ENCODE measurements at places on chromosomes 3 and 15.
A peak's percentile ranks its signal among the peaks of the same experiment; 100 is the strongest.

- DNase-seq, result no peak
Observed at GRCh38 chr15:100761290-100761935, 118.2 kb upstream of the ALDH1A3 start.

GRCh38 chr3:25246913-25247312 lies 181.2 kb upstream of the RARB start:
- no peak for DNase-seq

- DNase-seq, result no peak
Observed at GRCh38 chr3:64029287-64029686, 6.0 kb upstream of the PSMD6 start.

- no peak for DNase-seq
Observed at GRCh38 chr15:32646291-32646690, 4.8 kb downstream of the SCG5 start.

DNA sequence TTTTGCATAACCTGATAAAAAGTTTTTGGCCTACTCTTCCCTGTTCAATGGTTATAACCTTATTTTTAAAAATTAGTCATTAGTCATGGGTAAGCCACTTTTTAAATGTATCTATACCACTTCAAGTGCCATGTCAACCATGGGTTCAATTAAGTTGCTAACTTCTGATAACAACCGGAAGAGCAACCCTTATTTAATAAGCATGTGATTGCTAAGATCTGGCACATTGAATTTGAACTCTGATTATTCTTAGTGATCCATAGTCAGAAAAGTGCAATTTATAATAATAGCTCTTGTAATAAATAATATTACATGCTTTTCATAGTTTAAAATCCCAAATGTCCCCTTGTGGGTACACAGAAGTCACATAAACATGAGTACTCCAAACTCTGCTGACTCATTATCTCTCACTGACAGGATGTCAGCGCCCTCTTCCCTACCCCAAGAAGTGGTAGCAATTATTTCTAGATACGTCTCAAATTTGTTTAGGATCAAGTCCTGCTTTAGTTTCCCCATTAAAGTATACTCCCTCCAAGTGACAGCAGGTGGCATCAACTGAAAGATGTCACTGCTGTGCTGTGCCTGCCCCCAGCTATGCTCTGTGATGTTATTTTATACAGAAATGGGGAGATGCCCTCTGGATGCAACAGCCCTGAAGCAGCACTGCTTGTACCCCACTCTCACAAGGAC lies 18.6 kb downstream of the SAMD7 start:
- DNase-seq, result no peak

DNA sequence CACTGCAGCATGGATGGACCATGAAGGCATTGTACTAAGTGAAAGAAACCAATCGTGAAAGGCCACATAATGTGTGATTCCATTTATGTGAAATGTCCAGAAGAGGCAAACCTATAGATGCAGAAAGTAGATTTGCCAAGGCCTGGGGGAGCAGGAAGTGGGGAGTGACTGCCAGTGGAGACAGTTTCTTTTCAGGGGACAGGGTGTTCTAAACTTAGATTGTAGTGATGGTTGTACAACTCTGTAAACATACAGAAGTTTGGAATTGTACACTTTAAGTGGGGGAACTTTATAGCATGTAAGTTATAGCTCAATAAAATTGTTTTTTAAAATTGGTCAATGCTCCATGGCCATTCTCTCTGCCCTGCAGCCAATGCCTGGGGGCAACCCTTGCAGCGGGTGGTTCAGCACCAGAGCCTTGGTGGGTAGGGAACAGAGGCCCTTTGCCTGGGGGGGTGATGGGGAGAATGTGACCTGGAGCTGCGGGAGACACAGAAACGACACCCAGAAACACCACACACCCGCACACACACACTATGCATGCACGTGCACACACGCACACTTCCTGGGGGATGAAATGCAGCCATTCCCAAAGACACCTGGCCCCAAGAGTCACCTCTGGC lies 43.1 kb downstream of the DNAJB8 start:
- no peak for DNase-seq

GRCh38 chr3:62373215-62373614 lies at the start of gene FEZF2:
FEZF2 (minus strand) TSS chr3:62373550; CDS start chr3:62372868, 682 bp downstream.
- no peak for DNase-seq

DNA sequence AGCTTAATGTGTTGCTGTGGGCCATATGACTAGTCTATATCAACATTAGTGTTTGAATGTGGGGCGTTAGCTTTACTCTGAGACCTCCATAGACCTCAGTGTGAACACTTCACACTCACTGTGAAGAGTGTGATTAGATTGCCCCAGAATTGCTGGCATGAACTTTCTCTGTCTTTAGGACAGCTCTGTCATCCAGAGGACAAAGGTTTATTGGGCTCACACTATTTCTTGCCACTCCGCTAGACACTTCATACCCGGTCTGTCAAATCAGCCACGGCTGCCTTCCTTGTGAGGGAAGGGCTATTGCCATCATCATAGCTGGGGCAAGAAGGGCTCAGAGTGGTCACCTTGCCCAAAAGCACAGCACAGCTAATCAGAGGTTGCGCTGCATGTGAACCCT lies 316.8 kb upstream of the NR2E3 start:
- DNase-seq, result no peak

GRCh38 chr3:61730577-61731231 lies 169.3 kb downstream of the PTPRG start:
- DNase-seq, result no peak

GRCh38 chr15:100043692-100044091 lies 298.1 kb downstream of the ADAMTS17 start:
- no peak for DNase-seq

- DNase-seq, result no peak
Observed at GRCh38 chr3:52704611-52705437, 767 bp downstream of the GLT8D1 start.

GRCh38 chr15:101049282-101049681 lies 130.1 kb downstream of the LRRK1 start:
- no peak for DNase-seq

DNA sequence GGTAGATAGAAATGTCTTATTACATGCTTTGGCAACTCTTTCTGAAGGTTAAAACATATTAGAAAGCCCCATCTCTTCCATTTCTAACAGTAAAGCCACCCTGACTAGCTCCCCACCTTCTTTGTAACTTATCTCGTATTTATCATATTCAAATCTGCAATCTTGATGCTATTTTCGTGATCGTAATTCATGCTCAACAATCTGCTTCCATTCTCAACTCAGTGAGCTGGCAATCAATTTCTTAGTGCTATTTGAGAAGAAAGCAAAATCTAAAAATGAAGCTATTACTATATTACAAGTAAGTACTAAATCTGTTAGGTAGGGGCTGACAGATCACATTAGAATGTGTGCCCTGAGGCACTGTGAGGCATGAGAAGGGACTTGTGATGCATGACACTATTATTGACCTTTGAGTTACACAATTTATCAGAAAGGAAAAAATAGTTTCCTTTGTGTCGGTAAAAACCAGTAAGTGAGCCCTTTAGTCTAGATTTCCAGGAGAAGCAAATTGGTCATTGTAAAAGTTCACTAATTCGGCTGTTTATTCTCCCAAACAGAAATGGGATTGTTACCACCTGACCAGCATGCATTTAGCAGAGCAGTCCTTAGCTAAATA lies 379.7 kb upstream of the CNTN6 start:
- no peak for DNase-seq

DNA sequence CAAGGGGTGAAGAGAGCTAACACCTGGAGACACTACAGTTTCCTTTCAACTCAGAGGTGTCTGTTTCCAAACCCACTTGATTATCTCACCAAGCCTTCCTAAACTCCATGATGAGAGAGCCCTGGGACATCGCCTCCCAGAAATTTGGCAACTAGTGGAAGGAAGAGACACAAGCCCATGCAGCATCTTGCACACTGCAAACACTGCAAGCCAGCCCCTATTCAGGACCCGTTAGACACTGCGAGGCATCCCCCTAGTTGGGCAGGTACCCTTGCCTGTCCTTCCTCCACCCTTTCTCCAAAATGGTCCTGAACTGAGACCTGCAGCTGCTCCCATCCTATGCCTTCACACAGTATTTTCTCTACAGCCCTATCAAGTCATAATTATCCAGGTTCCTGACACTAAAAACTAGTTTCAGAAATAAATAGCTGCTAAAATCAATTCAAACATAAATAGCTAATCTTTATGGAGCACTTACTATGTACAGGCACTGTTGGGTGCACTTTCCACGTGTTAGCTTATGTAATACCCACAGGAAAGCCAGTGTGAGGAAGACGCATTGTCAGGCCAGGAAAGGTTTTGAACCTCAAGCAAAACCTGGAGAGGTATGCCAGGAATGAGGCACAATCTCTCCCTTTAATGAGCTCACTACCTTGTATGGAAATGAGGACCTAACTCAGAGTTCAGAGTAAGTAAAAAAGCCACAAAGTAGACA lies 2.8 kb downstream of the MAGI1 start:
- no peak for DNase-seq

DNA sequence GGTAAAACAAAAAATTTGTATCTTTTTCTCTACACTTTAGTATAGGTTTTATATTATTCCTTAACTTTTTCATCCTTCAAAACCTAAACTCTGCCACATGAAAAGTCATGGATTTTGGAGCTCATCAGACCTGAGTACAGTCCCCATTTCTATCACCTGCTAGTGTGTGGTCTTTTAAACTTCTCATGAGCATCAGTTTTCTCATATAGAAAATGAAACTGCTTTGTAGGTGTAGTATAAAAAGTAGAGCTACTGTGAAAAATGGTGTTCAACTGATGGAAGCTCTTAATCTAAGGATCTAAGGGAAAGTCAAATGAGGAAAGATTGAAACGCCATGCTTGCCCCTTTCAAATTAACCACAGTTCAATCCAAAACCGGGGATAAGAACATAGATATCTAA lies 686.5 kb downstream of the MECOM start:
- DNase-seq, result no peak

- DNase-seq, result no peak
Observed at GRCh38 chr15:43517354-43518196, at the start of gene MAP1A. MAP1A (plus strand) TSS chr15:43517608; CDS start chr15:43521474, 3,866 bp downstream.

DNA sequence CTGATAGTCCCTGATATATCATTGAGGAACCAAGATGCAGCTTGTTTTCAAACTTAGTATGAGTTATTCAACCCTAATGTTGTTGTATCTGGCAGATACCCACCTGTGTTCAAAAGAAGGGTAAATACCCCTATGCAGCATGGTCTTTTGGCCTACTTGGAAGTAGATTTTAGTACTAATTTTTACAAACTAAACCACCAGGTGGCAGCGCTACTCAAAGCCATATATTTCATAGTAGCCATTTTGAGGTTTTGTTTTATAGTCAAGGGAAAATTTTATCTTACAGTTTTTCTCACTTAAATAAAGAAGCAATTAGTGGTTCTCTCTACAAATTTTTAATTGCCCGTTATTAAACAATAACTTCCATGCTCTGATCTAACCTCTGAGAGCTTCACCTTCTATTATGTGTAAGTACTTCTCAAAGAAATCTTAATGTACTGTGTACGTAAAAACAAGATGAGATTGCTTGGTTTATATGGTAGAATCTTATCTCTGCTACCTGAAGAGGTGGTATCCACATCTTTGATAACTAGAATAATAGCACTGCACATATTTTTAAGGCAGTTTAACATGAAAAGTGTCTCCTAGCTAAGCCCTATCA lies 31.5 kb upstream of the MLF1 start:
- peak; percentile 6 for DNase-seq

- DNase-seq, result no peak
Observed at GRCh38 chr3:177597311-177598096, 400.2 kb upstream of the TBL1XR1 start.

DNA sequence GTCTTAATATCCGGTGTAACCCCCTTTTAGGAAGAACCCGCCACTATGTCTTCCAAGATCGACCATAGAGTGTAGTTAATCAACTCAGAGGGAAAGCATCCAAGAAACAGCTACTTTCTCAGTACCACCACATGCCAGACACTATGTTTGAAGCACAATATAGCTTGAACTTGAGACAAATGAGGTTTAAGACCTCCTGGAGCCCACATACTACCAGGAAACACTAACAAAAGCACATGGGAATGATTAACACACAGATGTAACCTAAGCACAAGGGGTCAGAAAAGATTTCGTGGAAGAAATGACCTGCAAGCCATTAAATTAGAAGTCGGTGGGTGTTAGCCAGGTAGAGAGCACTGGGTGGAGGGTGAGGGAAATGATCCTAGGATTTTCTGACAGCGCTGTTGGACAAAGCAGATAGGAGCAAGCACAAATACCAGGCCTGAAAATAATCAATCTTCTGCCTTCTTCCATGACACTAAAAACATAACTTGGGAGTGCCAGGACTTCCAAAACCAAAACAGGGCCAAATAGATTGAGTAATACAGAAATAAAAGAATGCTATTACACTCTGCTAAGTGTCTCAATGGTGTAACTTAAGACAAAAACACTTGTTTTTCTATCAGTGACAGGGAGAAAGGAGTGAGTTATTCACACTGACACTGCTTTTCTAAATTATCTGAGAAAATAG lies 213.7 kb downstream of the FOXP1 start:
- no peak for DNase-seq

DNA sequence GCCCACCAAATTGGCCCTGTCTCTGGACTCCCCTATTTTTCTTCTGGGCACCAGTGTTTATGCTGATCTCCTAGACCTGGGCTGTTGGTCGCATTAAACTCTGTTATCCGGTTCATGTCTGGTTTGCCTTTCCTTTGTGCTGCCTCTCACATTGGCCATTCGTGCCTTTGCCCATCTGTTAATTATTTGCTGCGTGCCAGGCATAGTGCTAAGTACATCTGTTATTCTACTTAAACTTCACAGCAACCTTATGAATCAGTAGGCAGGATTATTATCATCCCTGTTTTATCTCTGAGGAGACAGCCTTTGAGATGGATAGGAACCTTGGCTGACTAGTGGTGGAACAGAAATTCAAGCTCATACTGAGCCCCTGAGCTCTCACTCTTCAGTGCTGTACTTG lies 76.0 kb downstream of the THSD4 start:
- no peak for DNase-seq

- DNase-seq, result no peak
Observed at GRCh38 chr3:70138606-70139005, 139.1 kb downstream of the SAMMSON start.

DNA sequence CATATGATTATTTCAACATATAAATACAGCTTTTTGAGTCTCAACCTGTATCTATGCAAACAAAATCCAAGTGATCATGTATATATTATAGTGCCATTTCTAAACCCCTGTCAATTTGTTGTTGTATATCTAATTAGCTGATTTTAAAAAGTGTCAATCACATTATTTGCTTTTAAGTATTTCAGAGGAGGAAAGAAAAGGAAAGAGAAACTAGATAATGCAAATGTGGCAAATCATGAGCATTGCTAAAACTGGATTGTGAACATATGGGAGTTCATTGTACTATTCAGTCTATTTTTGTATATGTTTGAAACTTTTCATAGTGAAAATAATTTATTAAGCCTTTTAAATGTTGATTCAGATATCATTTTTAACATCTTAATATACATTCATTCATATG lies 190.7 kb downstream of the ZIC4 start:
- DNase-seq, result no peak
